Inflammatory macrophage treated with lipopolysaccharide for 1 hour (primary cell): ENCODE measurements at places on chromosomes 5 and 9.

- no peak for DNase-seq
Measured at GRCh38 chr9:93118863-93119702, 15.0 kb downstream of the NINJ1 start.

DNA sequence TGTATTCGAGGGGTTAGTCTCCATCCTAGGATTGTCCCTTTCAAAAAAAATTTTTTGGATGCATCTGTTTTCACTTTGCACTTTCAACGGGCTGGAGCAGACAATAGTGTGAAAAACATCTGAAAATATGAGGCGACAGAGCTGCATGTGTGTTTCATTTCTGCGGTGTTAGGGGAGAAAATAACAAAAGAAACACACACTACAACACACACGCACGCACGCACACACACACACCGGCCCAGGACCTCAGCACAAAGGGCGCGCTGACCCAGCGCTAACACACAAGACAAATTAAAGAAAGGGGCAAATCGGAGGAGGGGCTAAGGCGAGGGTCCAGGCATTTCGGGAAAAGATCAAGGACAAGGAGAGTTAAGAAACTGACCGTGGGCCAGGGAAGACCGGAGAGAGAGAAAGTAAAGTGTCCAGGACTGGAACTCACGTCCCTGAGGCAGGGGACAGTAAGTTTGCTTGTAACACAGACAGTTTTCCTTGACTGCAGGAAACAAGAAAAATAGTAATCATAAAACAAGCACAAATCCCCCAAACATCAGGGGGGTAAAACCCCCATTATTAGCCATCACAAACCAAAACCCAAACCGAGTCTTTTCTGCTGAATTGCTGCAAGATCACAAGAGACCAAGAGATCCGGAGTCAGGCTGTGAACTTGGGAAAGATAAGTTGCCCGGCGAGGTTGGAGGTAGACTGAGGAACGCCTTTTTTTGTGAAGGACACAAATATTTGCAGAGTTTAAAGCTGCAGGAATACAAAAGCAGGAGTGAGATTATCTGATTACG is 302.1 kb downstream of the PARP8 start:
- no peak for DNase-seq

- DNase-seq, result no peak
Measured at GRCh38 chr5:158380661-158381060, 521.7 kb upstream of the CLINT1 start.

DNA sequence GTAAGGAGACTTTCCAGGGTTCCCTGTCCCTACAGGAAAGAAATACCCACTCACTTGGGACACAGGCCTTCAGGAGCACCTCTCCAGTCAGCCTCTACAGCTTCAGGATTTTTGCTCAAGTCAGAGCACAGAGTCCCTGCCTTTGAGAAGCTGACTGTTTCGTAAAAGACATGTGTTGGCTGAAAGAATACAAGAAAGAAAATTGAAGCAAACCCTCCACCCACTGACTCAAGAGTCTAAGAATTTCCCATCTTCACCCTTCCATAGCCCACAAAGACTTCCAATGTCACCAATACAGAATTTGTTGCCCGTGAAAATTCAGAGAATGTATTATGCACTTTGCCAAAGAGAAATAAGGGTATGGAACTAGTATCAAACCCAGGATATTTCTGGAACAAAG is 53.0 kb upstream of the ZNF622 start:
- no peak for DNase-seq

DNA sequence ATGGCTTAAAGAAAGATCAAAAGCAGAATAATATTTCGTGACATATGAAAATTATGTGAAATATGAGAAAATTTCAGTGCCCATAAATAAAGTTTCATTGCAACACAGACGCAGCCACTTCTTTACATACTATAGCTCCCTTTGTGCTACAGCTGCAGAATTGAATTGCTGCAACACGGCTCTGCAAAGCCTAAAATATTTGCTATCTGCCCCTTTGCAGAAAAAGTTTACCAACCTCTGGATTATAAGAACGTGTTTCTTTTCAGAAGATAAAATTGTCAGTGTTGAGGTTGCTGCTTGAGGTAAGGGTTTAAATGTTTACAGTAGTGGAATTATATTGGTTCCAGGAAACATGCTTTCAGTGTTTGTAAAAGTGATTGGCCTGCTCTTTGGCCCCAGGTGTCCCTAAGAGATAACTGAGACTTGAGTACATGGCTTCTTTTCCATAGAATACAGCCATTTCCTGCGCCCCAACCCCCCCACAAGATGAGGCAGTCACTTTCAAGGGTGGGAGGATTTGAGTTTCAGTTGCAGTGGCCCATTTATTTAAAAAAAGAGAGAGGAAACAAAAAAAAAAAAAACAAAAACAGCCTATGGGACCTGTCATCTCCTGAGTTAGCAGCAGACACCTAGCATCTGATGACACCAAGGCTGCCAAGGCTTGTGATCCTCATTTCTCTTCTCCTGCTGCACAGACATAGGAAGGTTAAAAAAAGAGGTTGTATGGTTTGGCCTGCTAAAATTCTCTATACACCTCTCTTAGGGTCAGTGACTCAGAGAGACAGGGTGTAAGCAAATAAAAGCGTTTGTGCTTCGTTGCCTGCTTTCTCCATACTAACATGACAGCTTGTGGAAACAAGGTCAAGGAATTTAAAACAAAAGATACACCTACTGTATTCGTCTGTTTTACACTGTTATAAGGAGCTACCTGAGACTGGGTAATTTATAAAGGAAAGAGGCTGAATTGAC is 28.0 kb upstream of the HTR4 start:
- DNase-seq, result no peak

- no peak for DNase-seq
Measured at GRCh38 chr5:59206132-59206581, 623.3 kb downstream of the RAB3C start.

GRCh38 chr9:85021686-85022085 is 352.2 kb downstream of the NTRK2 start:
- no peak for DNase-seq

GRCh38 chr9:4422495-4422894 is 67.8 kb upstream of the SLC1A1 start:
- DNase-seq, result no peak

DNA sequence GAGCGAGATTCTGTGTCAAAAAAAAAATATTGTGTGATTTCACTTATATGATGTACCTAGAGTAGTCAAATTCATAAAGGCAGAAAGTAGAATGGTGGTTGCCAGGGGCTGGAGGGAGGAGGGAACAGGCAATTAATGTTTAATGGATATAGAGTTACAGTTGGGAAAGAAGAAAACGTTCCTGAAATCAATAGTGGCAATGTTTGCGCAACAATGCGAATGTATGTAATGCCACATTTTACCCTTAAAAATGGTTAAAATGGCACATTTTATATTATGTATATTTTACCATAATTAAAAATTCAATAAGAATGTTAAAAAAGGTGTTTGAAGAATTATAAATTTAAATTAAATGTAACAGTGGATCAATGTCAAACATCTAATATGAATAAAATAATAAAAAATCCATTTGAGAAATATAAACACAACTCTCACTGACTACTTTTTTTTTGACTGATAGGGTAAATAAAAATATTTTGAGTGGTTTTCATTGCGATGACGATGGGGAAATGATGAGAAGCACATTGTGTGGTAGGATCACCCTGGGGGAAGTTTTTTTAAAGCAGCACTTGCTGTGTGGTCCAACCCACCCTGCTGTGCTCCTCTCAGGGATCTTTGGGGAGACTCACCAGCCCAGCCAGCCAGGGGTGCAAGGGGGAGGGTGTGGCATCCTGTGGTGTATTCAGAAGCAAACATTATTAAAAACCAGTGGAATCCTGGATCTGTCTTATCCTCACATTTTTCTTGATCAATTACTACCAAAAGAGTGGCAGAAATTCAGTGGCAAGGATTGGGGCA is 4.3 kb downstream of the FYB1 start:
- no peak for DNase-seq

DNA sequence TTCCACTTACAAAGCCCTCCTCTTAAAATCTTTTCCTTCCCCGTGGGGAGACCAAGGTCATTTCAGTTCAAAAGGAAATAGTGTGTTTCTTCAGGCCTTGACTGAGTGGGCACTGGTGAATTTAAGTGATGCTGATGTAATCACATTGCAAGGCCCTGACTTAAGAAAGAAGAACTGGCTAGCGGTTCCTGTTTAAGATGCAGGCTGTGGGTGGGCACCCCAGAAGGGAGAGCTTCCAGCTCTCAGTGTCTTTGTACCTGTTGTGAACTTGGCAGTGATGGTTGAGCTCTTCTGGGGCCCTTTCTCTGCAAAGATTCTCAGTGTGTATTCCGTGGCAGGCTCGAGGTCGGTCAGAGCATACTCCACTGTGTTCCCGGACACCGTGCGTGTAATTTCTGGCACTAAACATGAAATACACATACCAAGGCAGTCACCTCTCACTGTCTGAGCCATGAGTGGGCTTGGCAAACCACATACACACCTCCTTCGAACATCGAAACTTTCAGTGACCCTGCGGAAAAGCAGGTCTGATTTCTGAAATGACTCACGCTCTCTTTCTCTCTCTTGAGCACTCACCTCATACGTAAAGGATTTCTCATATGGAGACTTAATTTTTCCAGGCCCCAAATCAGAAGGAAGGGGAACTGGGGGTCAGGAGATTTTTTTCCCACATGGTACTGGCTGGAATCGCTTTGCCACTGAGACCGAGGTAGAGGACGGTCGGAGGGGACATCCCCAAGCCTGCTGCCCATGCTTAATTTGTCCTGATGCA is 81.9 kb downstream of the TNC start:
- peak; percentile 96 for DNase-seq

- no peak for DNase-seq
Measured at GRCh38 chr9:1890201-1890600, 124.9 kb upstream of the SMARCA2 start.

- no peak for DNase-seq
Measured at GRCh38 chr5:166257661-166258060, 2033.8 kb upstream of the WWC1 start.

GRCh38 chr9:306907-307306 is 92.2 kb downstream of the DOCK8 start:
- peak; percentile 48 for DNase-seq

- no peak for DNase-seq
Measured at GRCh38 chr5:161442471-161442870, 104.1 kb downstream of the GABRB2 start.

DNA sequence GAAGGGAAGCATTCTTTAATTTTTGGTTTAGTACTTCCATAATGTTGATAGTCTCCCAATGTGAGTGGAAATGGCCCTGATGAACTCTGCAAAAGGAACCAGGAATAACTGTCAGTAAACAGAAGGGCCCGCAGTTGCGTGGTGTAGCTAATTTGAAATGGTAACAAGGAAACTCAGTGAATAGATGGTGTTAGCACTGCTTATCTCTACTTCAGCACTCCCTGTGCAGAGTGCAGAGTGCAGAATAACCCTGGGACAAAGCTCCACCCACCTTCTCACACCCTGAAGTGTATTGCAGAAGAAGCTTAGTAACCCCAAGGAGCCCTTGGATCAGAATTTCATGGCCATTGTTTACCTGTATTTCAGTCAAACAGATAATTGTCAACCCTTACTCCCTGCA is 158.9 kb downstream of the PCSK5 start:
- DNase-seq, result no peak
